ENCODE measurements at places on chromosomes 7 and 10.

- DNase-seq: peak; percentile 15
Measured at GRCh38 chr7:80098795-80099194, 35.8 kb upstream of the GNAI1 start.

DNA sequence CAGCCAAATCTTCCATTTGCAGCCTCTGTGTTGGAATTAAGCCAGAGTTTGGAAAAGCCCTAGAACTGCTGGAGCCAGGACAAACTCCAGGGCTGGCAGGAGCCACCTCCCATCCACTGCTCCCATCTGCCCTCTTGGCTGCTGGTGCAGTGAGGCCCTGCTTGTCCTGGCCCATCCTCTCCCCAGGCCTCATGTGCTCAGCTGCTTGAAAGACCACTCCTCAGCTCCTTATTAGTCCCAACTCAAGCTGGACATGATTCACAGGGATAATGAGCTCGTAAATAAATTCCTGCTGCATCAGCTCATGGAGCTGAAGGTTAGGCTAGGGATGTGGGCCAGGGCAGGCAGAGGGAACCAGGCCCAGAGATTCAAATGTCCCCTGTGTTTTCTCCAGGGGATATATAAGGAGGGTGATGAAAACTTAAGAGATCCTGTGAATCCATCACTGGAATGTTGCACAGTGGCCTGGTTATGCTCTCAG is 282.8 kb downstream of the RPS24 start:
- no peak for DNase-seq

- no peak for DNase-seq
Measured at GRCh38 chr10:89637113-89637512, 7.9 kb downstream of the PANK1 start.

DNA sequence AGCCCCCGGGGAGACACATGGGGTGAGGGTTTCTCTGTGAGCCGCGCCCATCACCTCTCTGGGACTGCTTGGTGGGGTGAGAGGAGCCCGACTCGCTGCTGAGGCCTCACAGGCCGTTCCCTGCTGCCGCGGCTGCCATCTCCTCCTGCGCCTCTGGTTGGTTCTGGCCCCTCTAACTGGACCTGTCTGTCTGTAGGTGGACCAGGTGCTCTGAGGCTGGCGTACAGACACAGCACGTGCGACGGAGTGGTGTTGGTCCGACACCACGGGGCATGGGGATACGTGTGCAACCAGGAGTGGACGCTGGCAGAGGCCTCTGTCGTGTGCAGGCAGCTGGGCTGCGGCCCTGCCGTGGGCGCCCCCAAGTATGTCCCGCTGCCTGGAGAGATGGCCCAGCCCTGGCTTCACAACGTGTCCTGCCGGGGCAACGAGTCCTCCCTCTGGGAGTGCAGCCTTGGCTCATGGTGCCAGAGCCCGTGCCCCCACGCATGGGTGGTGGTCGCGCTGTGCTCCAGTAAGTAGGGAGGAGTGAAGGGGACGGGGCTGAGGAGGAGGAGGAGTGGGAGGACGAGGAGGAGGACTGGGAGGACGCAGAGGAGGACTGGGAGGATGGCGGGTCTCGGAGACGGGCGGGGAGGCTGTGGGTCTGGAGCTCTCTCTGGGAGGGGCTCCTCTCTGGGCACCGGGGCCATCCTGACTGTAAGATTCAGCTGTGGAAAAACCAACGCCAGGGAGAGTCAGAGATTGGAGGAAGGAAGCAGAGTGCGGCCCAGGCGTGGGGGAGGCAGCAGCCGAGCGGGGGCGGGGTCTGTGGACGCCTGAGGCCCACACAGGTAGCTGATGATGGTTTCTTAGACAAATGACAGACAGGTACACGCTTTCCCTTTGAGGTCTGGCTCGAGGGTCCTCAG is 2.6 kb downstream of the SCART1 start:
- DNase-seq: no peak

DNA sequence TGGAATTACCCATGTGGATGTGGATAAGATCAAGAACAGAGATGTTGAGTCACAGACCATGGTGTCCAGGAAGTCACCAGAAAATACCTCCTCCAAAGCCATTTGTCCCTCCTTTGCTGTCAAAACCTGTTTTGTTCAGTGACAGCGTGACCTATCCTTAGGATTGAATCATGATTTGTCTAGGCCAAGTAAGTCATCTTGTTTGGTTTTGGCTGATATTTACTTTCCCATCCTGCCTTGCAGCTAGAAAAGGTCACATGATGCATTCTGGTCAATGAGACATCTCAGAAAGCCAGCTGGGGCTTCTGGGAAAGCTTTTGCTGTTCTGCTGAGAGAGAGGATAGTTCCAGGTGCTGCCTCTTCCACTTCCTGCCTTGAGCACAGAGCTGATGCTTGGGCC is 225.3 kb upstream of the ZMIZ1 start:
- DNase-seq: no peak

- peak; percentile 27 for DNase-seq
Measured at GRCh38 chr10:85105614-85106255, 777.3 kb downstream of the CCSER2 start.

GRCh38 chr10:88916986-88917385 is 35.6 kb downstream of the ACTA2 start:
- no peak for DNase-seq

- peak; percentile 22 for DNase-seq
Measured at GRCh38 chr10:7789390-7789789, 1.4 kb downstream of the ATP5F1C start.

DNA sequence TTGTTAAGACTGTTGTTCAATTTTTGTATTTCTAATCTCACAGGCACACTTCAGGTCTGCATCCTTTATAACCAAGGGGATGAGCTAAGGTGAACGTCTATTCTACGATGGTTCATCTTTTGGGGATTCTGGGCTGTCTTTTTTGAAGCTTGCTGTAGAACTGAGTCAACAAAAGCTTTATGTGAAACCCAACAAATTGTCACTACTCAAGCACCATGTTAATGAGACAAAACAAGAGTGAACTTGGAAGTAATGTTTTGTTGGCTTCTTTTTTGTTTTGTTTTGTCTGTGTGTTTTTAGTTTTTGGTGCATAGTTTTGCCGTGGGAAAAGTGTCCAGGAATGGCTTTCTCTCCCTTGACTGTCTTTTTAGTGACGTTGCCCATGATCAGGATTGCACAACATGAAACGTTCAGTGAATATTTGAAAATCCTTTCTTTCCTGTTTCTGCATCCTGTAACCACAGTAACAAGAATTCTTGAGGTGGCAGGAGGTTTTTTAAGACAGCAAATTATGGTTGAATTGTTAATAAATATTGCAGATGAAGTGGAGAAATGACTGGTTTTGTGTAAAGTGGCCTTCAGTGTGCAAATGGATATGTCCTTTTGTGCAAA is 65.6 kb downstream of the WIPF3 start:
- no peak for DNase-seq

DNA sequence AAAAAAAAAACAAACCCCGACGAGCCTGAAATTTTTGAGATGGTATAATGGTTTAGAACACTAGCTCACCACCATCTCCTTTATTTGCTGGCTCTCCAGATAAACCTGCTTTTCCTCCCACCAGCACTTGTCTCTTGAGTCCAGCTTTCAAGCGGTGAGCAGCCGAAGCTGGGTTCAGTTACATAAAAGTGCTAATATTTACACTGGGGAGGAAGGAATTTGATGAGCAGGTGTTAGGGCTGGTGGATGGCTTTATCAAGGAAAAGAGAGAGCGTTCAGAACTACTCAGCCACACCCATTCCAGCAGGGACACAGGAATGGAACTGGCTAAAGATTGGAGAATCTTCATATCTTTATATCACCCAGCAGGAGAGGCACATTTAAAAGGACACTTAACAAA is 6.6 kb upstream of the CALML3 start:
- DNase-seq: no peak

GRCh38 chr7:128217967-128218652 is 23.0 kb upstream of the LEP start:
- DNase-seq: peak; percentile 23

GRCh38 chr7:30906515-30907240 is 5.0 kb upstream of the AQP1 start:
- no peak for DNase-seq

DNA sequence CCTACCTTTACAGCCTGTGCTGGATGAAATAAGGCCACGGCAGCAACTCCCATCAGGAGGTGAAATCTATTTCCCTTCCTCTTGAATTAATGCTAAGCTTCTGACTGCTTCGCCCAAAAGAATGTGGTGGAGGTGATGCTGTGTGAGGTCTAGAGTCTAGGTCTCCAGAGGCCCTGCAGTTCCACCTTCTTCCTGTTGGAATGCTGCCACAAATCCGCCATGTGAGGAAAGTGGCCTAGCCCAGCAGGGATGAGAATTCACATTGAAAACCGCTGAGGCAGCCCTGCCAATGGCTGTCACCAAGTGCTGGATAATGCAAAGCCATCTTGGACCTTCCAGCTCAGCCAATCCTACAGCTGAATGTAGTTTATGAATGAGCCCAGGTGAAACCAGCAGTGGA is 28.0 kb downstream of the RHOBTB1 start:
- peak; percentile 37 for DNase-seq

Measured in ACHN (cell line).